ENCODE measurements at places on chromosomes 1 and 21. TPM values are rescaled to one million over a fixed set of nuclear protein-coding genes. Genes with fewer than 3 reads are reported as not detected.

DNA sequence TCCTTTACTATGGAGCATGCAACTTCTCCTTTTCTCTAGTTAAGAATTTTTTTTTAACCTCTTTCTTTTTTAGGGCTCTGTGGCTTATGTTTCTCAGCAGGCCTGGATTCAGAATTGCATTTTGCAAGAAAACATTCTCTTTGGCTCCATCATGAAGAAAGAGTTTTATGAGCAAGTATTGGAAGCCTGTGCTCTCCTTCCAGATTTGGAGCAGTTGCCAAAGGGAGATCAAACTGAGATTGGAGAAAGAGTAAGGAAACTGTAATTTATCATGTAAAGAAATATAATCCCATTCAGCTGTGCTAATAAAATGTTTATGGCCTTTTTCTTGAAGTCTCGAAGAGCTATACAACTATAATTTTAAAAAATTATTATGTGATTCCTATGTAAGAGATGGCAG lies 70.1 kb downstream of the HSPA13 start:
- DNase-seq: no peak

- DNase-seq: no peak
These were observed 367.2 kb upstream of the SGIP1 start for GRCh38 chr1:66166753-66167152.

DNA sequence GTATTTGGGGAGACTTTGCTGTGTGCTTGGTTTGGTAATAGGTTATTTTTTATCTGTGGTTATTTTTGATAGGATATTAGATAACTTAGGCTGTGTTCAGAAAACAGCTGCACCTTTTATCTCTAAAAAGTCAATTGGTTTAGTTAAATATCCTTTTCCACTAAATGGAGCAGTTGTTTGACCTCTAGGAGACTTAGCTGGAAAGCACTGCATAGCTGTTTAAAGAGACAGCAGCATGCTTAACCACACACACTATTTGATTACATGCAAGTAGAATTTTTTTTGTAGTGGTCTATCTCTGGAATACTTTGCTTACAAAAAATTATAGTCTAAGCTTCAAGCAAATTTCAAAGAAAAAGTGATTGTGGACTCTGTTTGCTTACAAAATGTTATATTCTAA lies 6.5 kb upstream of the PALMD start:
- no peak for DNase-seq

The ADAMTS5 gene
- 7.4 TPM for polyA plus RNA-seq

The MANEAL gene
- polyA plus RNA-seq: 4.4 TPM

All from right lung (tissue), 10 donors.